ENCODE measurements at places on chromosomes 6 and 20.

- DNase-seq, result no peak
Observed at GRCh38 chr6:48535582-48536009, 424.6 kb upstream of the PTCHD4 start.

DNA sequence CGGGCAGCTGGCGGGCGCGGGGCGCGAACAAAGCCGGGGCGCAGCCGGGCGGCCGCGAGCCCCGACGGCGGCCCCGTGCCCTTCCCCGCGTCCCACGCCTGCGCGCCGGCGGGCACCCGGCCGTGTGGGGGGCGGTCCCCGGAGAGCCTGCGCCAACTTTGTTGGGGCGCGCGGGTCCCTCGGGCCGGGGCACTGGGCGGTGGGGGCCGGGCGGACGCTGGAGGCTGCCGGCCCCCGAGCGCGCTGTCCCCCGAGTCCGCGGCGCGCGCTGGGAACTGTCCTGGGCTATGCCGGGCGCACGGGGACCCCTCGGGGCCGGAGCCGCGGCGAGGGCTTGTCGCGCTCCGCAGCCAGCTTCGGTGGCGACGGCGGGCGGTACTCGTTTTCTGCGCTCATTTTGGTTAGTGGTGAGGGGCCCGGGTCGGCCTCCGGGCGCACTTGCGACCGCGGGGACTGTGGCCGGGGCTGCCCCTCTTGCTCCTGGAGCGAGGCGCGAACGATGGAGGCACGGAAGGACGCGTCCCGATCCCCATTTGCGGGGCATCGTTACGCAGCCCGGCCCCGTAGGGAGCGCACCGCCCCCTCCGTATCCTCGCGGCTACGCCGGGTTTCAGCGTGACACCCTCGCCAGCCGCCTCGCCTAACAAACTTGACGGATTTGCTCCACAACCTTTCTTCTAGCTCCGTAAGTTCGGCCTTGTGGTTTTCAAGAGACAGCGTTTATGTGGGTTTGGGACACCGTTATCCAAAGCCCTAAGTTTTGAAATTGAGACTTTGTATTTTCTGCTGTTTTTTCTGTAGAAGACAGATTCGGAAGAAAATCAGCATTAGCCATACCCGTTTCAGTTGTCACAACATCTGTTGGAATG lies 622 bp downstream of the SS18L1 start:
- DNase-seq, result peak; percentile 75

- DNase-seq, result no peak
Observed at GRCh38 chr6:137043710-137044365, 927 bp downstream of the IL20RA start.

DNA sequence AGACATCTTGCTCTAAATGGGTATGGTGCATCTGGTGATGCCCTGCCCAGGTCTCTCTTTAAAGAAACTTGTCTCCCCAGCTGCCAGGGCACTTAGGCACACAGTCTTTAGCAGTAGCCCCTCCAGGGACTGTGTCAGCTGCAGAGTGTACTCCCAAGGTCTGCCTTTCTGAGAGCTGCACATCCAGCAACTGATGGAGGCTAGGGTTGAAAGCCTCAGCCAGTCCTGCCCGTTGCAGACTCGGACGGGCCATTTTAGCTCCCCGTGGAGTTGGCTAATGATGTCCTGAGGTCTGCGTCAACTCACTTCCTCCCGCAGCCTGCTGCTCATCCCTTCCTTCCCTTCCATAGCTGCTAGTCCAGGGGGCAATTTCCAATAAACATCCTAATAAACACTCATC lies 381.8 kb downstream of the PTPRT start:
- no peak for DNase-seq

DNA sequence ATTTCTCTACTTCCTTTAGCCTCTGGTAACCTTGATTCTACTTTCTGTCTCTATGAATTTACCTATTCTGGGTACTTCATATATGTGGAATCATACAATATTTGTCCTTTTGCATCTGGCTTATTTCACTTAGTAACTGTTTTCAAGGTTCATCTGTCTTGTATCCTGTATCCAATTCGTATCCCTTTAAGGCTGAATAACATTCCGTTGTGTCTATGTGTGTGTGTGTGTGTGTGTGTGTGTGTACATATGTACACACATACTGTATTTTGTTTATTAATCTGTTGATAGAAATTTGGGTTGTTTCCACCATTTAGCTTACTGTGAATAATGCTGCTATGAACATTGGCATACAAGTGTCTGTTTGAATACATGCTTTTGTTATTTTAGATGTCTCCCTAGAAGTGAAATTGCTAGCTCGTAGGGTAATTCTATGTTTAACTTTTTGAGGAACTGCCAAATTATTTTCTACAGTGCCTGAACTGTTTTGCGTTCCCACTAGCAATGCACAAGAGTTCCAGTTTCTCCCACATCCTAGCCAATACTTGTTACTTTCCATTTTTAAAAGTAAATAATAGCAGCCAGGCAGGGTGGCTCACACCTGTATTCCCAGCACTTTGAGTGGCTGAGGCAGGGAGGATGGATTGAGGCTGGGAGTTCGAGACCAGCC lies 17.7 kb downstream of the SENP6 start:
- DNase-seq, result no peak

DNA sequence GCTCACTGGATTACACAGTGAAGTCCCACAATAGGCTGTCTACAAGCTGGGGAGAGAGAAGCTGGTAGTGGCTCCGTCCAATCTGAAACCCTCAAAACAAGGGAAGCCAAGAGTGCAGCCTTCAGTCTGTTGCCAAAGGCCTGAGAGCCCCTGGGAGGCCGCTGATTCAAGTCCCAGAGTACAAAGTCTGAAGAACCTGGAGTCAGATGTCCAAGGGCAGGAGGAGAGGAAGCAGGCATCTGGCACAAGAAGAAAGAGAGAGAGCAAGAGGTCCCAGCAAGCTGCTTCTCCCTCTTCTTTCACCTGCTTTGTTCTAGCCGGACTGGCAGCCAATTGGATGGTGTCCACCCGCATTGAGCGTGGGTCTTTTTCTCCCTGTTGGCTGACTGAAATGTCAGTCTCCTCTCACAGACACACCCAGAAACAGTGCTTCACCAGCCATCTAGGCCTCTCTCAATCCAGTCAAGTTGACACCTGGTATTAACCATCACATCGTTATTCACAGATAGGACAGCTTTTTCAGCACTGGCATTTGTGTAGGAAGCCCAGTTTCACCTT lies 51.2 kb downstream of the CRYBG1 start:
- DNase-seq, result no peak

Measured in activated CD4-positive, alpha-beta T cell treated with anti-CD3 and anti-CD28 coated beads, Interleukin-10, Interleukin-2, amounts not matched to agents 100 ng/mL and 50 ng/mL, durations not matched to agents 16 hours and 8 hours (primary cell).